Naive B cell (primary cell): ENCODE measurements at places on chromosomes 7 and 10. TPM values are rescaled to one million over a fixed set of nuclear protein-coding genes. Genes with fewer than 3 reads are reported as not detected.

Gene DNAH11
- polyA plus RNA-seq = not detected

Gene MET
- polyA plus RNA-seq = not detected

Gene AKR1B15
- polyA plus RNA-seq = not detected

Gene OGDHL
- not detected for polyA plus RNA-seq

Gene SVIL
- not detected for polyA plus RNA-seq

Gene NEURL1
- polyA plus RNA-seq = 0.83 TPM

Gene SPAM1
- not detected for polyA plus RNA-seq

DNA sequence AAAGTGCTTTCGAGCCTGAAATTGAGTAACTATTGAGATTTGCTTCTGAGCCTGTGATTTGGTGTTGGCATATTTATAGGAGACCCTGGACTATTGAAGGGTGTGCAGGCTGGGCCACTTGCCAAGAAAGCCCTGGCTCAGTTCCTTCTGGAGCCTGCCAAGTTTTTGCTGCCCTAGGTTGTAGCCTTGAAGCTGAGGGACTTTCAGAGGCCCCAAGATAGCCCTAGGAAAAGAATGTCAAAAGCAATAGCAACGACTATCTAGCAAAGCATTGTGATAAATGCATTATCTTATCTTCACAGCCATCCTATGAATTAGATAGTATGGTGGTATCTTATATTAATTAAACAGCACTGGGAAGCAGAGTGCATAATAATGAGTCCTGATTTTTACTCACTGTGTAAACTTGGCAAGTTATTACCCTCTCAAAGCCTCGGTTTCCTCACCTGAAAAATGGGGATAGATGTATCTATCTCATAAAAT lies 473.7 kb upstream of the PODXL start:
- H3K4me1 ChIP-seq = no peaks in the 10 kb centered on the region
- H3K36me3 ChIP-seq = no peaks in the 10 kb centered on the region
- no peak overlapping the region for H3K4me3 ChIP-seq
- no peak for DNase-seq

GRCh38 chr7:75971961-75972763 lies 22.2 kb downstream of the TMEM120A start:
- no peaks in the 10 kb centered on the region for H3K4me1 ChIP-seq
- H3K27ac ChIP-seq = peak overlapping the region; percentile 88
- H3K36me3 ChIP-seq = peaks cover 11% of the 10 kb centered on the region
- DNase-seq = no peak
- H3K27me3 ChIP-seq = no peaks in the 10 kb centered on the region

DNA sequence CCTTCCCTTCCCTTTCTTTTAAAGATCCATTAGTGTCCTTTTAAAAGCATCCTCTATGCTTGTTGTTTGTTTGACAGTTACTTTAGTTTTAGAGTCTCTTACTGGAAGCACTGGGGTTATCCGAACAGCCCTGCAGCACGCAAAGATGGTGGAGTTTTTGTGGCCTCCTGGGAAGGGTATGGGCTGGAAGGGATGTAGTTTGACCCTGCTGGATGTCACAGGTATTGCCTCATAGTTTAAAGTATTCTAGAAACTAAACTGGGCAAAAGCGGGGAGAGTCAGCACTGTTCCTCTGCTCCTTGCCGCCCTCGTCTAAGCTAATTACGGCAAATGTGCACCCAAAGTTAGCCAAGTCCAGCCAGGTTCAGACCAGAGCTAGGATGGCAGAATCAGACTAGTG lies 35.8 kb upstream of the GNAI1 start:
- H3K4me1 ChIP-seq = no peaks in the 10 kb centered on the region
- H3K27ac ChIP-seq = no peak overlapping the region
- H3K4me3 ChIP-seq = no peak overlapping the region
- no peak for DNase-seq
- no peaks in the 10 kb centered on the region for H3K36me3 ChIP-seq

GRCh38 chr7:29375641-29376562 lies 181.3 kb downstream of the CHN2 start:
- no peak for DNase-seq
- H3K27ac ChIP-seq = no peak overlapping the region
- H3K4me1 ChIP-seq = no peaks in the 10 kb centered on the region
- H3K4me3 ChIP-seq = no peak overlapping the region

DNA sequence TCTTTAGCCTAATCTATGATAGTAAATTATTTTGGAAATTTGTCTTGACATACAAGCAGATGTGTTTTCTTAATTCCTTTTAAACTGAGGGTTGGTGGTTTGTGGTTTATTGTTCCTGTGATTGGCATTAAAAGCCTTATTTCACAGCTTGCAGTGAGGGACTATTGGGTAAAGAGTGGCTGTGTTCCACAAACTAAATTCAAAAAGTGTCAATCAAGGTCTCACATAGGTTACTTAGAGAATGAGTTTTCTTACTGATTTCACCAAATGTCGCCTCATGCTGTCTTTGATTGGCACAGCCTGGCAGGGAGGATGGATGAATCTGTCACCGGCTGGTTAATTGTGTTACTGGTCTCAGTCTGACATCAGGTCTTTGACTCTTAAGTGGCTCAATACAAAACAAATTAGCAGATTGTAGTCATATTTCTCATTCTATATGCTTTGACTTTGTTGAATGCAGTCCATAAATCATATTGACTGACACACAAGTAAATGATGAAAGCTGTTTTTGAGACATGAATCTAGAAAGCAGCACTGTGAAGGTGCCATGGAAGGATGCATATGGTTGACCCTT lies 66.8 kb upstream of the CYP26C1 start:
- no peaks in the 10 kb centered on the region for H3K4me1 ChIP-seq
- no peaks in the 10 kb centered on the region for H3K36me3 ChIP-seq
- H3K27ac ChIP-seq = peak overlapping the region; percentile 30
- H3K4me3 ChIP-seq = no peak overlapping the region

DNA sequence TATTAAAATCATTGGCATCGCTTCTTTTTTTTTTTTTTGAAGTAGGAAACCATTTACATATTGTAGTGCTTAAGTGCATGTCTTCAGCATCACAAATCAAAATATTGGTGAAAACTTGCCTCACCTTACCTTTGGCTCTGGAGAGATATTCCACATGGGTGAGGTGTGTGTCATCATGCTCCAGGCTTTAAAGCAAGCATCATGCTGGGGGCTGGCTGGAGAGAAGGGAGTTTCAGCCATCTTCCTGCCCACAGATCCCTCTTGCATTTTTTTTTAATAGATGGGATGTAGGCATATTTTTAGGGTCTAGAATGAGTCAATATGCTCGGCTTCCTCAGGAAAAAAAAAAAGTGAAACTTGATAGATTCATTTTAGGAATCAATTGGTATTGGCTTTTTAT lies 2.3 kb upstream of the INSYN2A start:
- H3K4me3 ChIP-seq = no peak overlapping the region
- H3K36me3 ChIP-seq = no peaks in the 10 kb centered on the region
- no peak for DNase-seq
- peaks cover 37% of the 10 kb centered on the region for H3K27me3 ChIP-seq

DNA sequence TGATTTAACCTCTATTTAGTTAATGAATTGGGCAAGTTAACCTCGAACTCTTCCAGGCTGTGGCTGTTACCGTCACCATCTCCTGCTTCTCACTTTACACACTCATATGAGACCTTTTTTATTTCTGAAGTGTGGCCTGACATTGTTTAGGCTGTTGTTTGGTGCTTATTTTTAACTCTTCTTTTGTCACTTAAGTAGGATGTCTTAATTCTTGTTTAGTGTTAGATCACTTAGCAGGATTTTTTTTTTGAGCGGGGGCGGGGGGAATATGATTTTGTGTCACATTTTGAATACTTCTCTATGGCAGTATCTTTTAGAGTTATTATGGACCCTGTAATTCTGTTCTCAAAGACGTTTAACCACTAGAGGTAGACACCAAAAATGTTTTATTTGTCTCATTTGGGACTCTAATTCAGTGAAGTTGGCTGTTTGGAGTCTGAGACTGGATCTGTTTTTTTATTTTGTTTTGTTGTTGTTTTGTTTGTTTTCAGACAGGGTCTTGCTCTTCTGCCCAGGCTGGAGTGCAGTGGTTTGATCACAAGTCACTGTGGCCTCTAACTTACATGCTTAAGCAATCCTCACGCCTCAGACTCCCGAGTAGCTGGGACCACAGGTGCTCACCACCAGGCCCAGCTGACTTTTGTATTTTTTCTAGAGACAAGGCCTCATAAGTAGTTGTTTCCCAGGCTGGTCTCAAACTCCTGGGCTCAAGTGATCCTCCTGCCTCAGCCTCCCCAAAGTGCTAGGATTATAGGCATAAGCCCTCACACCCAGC lies 73.5 kb downstream of the CUX1 start:
- H3K36me3 ChIP-seq = no peaks in the 10 kb centered on the region
- DNase-seq = no peak
- H3K27me3 ChIP-seq = no peaks in the 10 kb centered on the region
- no peak overlapping the region for H3K4me3 ChIP-seq

GRCh38 chr10:120705309-120705708 lies 145.9 kb upstream of the WDR11 start:
- no peaks in the 10 kb centered on the region for H3K36me3 ChIP-seq
- no peaks in the 10 kb centered on the region for H3K27me3 ChIP-seq
- H3K4me1 ChIP-seq = no peaks in the 10 kb centered on the region
- H3K27ac ChIP-seq = no peak overlapping the region

GRCh38 chr7:74655324-74655723 lies 2.2 kb upstream of the GTF2I start:
- H3K4me3 ChIP-seq = peak overlapping the region; percentile 77
- peaks cover 41% of the 10 kb centered on the region for H3K4me1 ChIP-seq
- H3K27ac ChIP-seq = peak overlapping the region; percentile 78
- DNase-seq = no peak
- H3K27me3 ChIP-seq = no peaks in the 10 kb centered on the region

GRCh38 chr7:129569811-129570215 lies 41.7 kb upstream of the NRF1 start:
- H3K4me3 ChIP-seq = no peak overlapping the region
- H3K27ac ChIP-seq = no peak overlapping the region
- DNase-seq = no peak
- H3K27me3 ChIP-seq = peaks cover 52% of the 10 kb centered on the region
- peaks cover 10% of the 10 kb centered on the region for H3K36me3 ChIP-seq

GRCh38 chr10:108562105-108562504 lies 1361.2 kb downstream of the XPNPEP1 start:
- no peaks in the 10 kb centered on the region for H3K27me3 ChIP-seq
- no peak overlapping the region for H3K4me3 ChIP-seq
- H3K27ac ChIP-seq = no peak overlapping the region
- DNase-seq = no peak
- H3K36me3 ChIP-seq = no peaks in the 10 kb centered on the region

DNA sequence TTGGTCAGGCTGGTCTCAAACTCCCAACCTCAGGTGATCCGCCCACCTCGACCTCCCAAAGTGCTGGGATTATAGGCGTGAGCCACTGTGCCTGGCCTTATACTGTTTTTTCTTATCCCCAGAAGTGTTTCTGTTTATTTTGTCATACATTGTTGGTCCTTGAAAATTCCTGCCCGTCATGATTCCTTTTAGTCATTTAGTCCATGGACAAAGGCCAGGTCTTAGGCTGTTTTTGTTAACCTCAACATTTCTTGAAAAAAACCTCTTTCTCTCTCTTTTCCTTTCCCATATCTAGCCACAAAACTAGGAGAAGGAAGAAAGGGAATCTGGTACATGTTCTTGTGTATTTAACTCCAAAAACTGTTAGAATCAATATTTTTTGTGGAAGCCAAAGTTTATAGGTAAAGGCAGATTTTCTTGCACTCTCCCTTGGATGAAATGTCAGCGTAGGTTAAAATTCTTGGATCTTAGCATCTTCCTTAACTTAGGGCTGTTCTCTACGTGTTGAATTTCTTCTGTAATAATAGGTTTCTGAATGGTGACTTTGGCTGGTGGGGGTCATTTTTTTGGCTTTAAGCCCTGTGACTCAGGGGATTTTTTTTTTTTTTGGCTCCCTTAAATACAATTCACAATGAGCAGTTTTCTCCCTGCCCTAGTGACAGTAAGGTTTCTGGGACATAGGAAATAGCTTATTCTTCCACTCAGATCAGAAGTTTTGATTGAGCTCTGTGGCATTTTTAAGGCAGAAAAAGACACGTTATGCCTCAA lies 500.8 kb downstream of the AUTS2 start:
- H3K4me1 ChIP-seq = no peaks in the 10 kb centered on the region
- no peaks in the 10 kb centered on the region for H3K27me3 ChIP-seq
- H3K36me3 ChIP-seq = no peaks in the 10 kb centered on the region
- no peak overlapping the region for H3K27ac ChIP-seq
- no peak for DNase-seq

DNA sequence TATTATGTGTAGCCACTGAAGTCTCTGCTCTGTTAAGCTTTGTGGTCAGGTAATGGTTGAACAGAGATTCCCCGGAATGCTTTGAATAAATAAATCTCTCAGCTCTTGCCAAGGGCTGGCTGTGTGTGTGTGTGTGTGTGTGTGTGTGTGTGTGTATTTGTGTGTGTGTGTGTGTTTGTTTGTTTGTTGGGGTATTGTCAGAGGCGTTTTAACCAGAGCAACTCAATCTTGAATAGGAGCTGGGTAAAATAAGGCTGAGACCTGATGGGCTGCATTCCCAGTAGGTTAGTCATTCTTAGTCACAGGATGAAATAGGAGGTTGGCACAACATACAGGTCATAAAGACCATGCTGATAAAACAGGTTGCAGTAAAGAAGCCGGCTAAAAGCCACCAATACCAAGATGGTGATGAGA lies 256.2 kb upstream of the CACNA2D1 start:
- DNase-seq = no peak
- no peak overlapping the region for H3K4me3 ChIP-seq

GRCh38 chr7:157569967-157570366 lies 233.2 kb downstream of the DNAJB6 start:
- no peak for DNase-seq
- no peak overlapping the region for H3K4me3 ChIP-seq
- H3K36me3 ChIP-seq = no peaks in the 10 kb centered on the region
- H3K27ac ChIP-seq = no peak overlapping the region
- H3K4me1 ChIP-seq = peaks cover 39% of the 10 kb centered on the region
- peaks cover 15% of the 10 kb centered on the region for H3K27me3 ChIP-seq

DNA sequence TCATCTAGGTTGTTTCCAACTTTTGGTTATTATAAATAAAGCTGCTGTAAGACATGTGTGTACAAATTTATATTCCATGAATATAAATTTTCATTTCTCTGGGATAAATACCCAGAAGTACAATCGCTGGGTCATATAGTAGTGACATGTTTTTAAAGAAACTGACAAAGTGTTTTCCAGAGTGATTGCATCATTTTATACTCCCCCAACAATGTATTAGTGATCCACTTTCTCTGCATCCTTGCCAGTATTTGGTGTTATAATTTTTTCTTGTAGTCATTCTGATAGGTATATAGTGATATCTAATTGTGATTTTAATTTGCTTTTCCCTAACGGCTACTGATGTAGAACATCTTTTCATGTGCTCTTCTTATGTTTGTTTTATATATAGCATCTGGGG lies 27.0 kb upstream of the ARHGAP21 start:
- no peaks in the 10 kb centered on the region for H3K27me3 ChIP-seq
- no peak overlapping the region for H3K27ac ChIP-seq
- no peak overlapping the region for H3K4me3 ChIP-seq
- H3K36me3 ChIP-seq = no peaks in the 10 kb centered on the region
- no peak for DNase-seq
- no peaks in the 10 kb centered on the region for H3K4me1 ChIP-seq
